Mesothelial cell of epicardium (in vitro differentiated cells): ENCODE measurements at places on chromosomes 4 and X.

- H3K4me3 ChIP-seq = no peak overlapping the region
- H3K27me3 ChIP-seq = no peaks in the 10 kb centered on the region
- no peak for DNase-seq
- H3K4me1 ChIP-seq = peaks cover 5% of the 10 kb centered on the region
- no peaks in the 10 kb centered on the region for H3K36me3 ChIP-seq
Observed at GRCh38 chr4:71367546-71367945, 28.7 kb downstream of the SLC4A4 start.

DNA sequence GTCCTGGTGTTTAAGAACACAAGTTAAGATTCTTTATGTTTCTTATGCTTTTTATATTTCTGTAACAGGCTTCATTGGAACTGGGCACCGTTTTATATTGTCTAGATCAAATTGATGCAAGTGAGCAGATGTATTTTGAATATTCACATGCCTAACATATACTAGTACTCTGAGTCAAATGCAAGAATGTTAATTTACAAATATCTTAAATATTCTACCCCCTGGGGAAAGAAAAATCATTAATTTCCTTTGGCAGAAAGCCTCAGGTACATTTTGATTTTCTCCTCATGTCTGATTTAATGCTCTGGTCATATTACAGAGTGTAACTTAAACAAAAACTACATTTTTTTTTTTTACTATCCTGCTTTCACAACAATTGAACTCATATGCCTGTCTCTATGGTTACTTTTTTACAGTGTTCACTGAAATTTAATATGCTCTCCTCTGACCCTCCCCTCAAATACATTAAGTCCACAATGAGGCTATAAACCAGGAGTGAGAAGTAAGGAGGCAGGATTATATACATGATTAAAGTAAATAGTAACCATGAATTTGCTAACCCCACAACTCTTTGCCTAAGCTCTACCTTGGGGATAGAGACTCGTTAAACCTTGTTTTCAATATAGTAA lies 2.4 kb upstream of the NSUN7 start:
- peak overlapping the region; percentile 8 for H3K27ac ChIP-seq
- no peak overlapping the region for H3K4me3 ChIP-seq
- peaks cover 6% of the 10 kb centered on the region for H3K36me3 ChIP-seq
- DNase-seq = no peak
- no peaks in the 10 kb centered on the region for H3K27me3 ChIP-seq
- H3K4me1 ChIP-seq = peaks cover 22% of the 10 kb centered on the region

GRCh38 chrX:97938706-97939105 lies 1055.0 kb downstream of the RPA4 start:
- H3K27me3 ChIP-seq = no peaks in the 10 kb centered on the region
- no peak for DNase-seq
- H3K4me1 ChIP-seq = peaks cover 7% of the 10 kb centered on the region
- H3K27ac ChIP-seq = no peak overlapping the region

DNA sequence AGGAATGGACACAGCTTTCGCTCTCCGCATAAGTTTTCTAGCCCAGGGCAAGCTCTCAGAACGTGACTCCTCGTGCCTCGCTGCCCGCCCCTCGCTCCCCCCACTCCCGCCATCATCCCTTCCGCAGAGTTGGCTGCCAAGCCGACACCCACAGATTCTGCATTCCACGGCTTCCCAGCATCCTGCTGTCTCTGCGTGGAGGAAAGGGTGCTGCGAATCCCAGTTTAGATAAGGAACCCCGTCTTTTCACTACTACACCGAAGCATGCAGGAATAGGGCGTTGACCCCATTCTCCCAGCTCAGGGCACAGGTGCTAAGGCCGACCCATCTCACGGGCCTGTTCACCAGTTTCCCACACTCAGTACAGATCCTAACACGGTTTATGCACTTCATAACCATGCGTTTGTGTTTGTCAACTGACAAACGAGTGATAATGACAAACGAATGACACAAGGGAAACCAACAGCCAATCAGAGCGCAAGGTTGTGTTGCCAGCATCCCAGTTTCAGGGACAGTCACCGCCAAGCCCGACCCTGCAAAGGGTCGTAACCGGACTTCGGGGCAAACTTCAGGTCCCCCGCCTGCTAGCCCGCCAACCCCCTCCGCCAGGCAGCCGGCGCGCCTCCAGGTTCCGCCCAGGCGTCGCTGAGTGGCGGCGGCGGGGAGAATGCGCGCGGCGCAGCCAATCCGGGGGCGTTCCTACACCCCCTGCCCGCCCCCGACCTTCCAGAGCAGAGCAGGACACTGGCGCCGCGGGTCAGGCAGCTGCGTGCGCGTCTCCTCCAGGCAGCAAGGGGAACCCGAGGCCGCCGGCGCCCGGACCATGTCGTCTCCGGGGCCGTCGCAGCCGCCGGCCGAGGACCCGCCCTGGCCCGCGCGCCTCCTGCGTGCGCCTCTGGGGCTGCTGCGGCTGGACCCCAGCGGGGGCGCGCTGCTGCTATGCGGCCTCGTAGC lies at the start of gene CYP2U1:
Gene CYP2U1, plus strand, starts transcription at position 729 of the 954 bp plus-strand sequence. Its CDS starts 95 bp downstream, at position 824.
- H3K4me3 ChIP-seq = peak within 1 kb of the TSS; percentile 81
- peaks cover 18% of the 10 kb centered on the region for H3K4me1 ChIP-seq
- H3K27ac ChIP-seq = peak within 1 kb of the TSS; percentile 78
- H3K36me3 ChIP-seq = no peaks in the 10 kb centered on the region

DNA sequence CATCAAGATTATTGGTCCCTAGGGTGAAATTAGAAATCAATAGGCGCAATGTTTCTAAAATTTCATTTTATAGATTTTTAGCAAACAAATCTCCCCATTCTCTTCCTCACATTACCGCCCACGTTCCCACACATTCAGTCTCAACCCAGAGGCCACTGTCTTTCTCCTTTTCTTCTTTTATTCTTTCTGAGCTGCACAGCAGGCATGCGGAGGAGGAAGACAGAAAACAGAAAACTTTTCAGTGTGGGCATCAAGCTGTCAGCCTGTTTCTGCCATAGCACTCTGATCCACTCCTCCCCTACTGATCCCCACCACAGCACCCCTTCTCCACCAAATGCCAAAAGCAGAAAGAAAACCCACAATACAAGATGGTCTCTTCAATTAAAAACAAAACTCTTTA lies 94.8 kb upstream of the ADAMTS3 start:
- H3K4me1 ChIP-seq = peaks cover 12% of the 10 kb centered on the region
- no peak for DNase-seq
- H3K4me3 ChIP-seq = no peak overlapping the region
- no peaks in the 10 kb centered on the region for H3K36me3 ChIP-seq
- H3K27ac ChIP-seq = peak overlapping the region; percentile 14

DNA sequence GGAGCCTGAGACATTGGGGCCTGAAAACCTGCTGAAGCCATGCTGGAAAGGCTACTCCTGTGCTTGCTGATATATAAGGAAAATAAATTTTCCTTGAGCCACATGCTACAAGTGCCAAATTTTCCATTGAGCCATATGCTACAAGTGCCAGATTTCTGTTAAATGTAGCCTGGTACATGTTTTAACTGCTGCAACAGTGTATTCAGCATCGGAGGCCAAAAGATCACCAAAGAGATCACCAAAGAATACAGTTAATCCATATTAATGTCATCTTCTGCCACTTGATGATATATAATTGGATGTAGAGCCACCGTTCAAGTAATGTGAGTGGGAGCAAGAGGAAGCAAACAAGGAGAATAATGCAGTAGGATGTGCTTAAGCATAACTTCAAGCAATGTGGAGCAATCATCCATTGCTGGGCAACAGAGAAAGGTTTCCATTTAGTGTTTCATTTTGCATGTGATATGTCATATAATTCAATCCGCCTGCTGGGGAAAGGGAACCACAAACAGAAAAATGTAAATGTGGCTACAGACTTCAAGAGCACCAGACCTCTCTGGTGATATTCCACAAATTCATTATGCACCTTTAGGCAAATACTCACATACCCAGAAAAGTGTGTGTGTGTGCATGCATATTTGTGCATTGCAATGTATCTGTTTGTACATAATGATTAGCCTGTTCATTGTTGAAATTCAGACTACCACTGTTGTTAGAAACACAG lies 295.9 kb downstream of the KCNIP4 start:
- no peak overlapping the region for H3K4me3 ChIP-seq
- H3K4me1 ChIP-seq = peaks cover 20% of the 10 kb centered on the region
- H3K36me3 ChIP-seq = no peaks in the 10 kb centered on the region
- H3K27me3 ChIP-seq = no peaks in the 10 kb centered on the region

- no peak overlapping the region for H3K27ac ChIP-seq
- peak overlapping the region; percentile 50 for H3K4me3 ChIP-seq
- DNase-seq = no peak
- H3K4me1 ChIP-seq = peaks cover 8% of the 10 kb centered on the region
Observed at GRCh38 chr4:27048429-27049238, 188.0 kb downstream of the STIM2 start.

DNA sequence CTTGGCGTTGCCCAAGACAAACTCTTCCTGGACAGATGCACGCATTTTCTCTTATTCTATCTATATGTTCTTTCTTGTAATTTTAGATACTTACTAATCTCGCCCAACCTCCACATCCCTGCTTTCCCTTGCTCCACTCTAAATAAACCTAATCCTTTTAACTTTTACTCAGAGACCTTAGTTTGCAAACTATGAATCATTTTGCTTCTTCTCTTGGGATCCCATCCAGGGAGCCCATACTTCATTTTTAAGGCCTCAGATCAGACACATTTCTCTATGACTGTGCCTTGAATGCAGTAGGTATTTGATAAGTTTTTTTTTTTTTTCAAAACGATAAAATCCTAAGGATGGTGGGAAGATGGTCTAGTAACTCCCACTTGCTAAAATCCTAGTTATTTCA lies 353.8 kb upstream of the HAND2 start:
- no peaks in the 10 kb centered on the region for H3K27me3 ChIP-seq
- no peak for DNase-seq
- no peak overlapping the region for H3K4me3 ChIP-seq
- peaks cover 21% of the 10 kb centered on the region for H3K4me1 ChIP-seq
- peak overlapping the region; percentile 48 for H3K27ac ChIP-seq

GRCh38 chrX:103254921-103255493 lies at the start of gene TCEAL8:
Gene TCEAL8 (minus strand): TSS chrX:103255155. CDS start chrX:103253979, 1,176 bp downstream.
- peaks cover 3% of the 10 kb centered on the region for H3K36me3 ChIP-seq
- H3K4me3 ChIP-seq = peak within 1 kb of the TSS; percentile 89
- DNase-seq = peak; percentile 67
- peak within 1 kb of the TSS; percentile 97 for H3K27ac ChIP-seq

DNA sequence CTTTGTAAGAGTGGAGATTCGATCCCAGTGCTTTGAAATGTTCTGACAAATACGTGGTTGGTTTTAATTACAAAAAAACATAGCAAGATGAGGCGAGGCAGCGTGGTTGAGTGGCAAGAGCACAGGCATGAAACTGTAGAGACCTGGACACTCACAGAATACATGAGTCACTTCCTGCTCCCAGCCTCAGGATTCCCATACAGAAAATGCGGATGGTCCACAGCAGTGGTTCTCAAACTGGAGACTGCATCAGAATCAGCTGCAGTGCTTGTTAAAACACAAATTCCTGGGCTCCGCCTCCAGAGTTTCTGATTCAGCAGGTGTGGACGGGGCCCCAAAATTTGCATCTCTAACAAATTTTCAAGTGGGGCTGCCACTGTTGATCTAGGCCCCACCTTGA lies 10.1 kb downstream of the OTOP1 start:
- no peaks in the 10 kb centered on the region for H3K36me3 ChIP-seq
- H3K27me3 ChIP-seq = peaks cover 60% of the 10 kb centered on the region
- DNase-seq = no peak
- no peak overlapping the region for H3K4me3 ChIP-seq
- H3K4me1 ChIP-seq = no peaks in the 10 kb centered on the region

DNA sequence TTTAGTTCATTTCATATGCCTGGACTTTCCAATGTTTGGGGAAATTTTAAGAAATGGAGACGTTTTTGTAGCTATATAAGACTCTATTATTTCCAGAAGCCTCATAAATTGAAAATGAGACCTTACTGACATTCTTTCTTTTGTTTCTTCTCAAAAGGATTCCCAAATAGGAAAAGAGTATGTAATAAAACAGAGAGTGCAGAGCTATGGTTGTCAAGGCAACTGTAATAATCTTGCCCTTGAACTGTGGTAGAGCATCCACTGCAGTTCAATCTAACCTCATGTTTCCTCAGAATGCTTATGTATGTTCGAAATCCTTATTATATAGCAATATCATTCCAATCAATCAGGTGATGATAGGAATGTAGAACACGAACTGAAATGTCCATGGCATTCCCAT lies 54.1 kb downstream of the AMELX start:
- H3K36me3 ChIP-seq = no peaks in the 10 kb centered on the region
- no peak overlapping the region for H3K27ac ChIP-seq
- no peak for DNase-seq
- no peaks in the 10 kb centered on the region for H3K27me3 ChIP-seq
